ENCODE measurements at places on chromosomes 1 and 21.

GRCh38 chr21:39670701-39671100, 58.0 kb downstream of the B3GALT5 start:
- no peaks in the 10 kb centered on the region for H3K4me1 ChIP-seq
- no peak overlapping the region for H3K4me3 ChIP-seq
- no peaks in the 10 kb centered on the region for H3K36me3 ChIP-seq
- no peak overlapping the region for H3K27ac ChIP-seq
- no peaks in the 10 kb centered on the region for H3K27me3 ChIP-seq

- H3K36me3 ChIP-seq = no peaks in the 10 kb centered on the region
- H3K27me3 ChIP-seq = no peaks in the 10 kb centered on the region
- no peaks in the 10 kb centered on the region for H3K4me1 ChIP-seq
- H3K27ac ChIP-seq = no peak overlapping the region
Measured at GRCh38 chr1:86774305-86775295, 70.2 kb downstream of the SH3GLB1 start.

DNA sequence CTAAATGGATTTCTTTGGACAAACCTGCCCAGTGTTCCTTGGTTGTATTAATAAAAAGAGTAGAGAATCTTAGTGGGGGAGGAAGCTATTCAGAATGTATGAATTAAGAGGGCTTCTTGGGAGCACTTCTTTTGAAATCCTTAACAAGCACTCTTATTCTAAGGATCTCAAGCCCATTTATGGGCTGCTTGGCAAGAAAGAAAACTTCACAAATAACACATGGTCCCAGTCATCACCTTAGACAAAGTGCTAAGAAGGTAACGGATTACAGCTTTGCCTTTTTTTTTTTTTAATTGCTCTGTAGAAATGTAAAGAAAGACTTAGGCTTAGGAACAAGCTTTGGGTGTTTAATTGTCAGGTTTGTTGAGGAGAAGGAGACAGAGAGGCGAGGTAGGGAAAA, 76.6 kb upstream of the IPO9 start:
- H3K4me1 ChIP-seq = peaks cover 3% of the 10 kb centered on the region
- no peak for DNase-seq
- no peak overlapping the region for H3K27ac ChIP-seq
- H3K4me3 ChIP-seq = no peak overlapping the region
- H3K27me3 ChIP-seq = no peaks in the 10 kb centered on the region
- H3K36me3 ChIP-seq = no peaks in the 10 kb centered on the region

DNA sequence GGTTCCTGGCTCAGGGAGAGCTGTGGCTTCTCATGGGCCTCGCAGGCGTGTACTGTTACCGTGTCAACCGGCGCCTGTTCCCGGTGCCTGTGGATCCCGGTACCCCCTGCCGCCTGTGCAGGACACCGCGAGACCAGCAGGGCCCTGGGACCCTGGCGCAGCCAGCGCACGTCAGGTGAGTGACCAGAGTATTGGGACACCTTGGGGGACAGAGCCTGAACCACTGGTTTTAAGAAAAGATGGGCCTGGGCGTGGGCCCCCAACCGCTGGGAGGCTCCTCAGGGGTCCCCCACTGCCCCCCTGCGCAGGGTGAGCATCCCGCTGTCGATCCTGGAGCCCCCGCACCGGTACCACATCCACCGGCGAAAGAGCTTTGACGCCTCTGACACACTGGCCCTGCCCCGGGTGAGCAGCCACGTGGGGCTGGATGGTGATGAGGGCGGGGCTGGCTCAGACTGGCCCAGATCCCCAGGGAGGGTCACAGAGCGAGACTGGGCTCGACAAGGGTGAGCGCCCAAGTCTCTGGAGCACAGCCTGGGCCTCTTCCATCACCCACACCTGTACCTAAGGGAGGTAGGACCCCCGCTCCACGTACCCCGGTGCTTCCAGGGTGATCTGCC, 10.5 kb downstream of the MIIP start:
- no peaks in the 10 kb centered on the region for H3K4me1 ChIP-seq
- no peaks in the 10 kb centered on the region for H3K27me3 ChIP-seq
- H3K27ac ChIP-seq = no peak overlapping the region
- no peak for DNase-seq
- H3K4me3 ChIP-seq = no peak overlapping the region
- H3K36me3 ChIP-seq = peaks cover 29% of the 10 kb centered on the region

- no peak overlapping the region for H3K27ac ChIP-seq
- no peak overlapping the region for H3K4me3 ChIP-seq
- DNase-seq = no peak
- no peaks in the 10 kb centered on the region for H3K27me3 ChIP-seq
- no peaks in the 10 kb centered on the region for H3K36me3 ChIP-seq
Measured at GRCh38 chr1:117364240-117364639, 3.0 kb upstream of the MAN1A2 start.

DNA sequence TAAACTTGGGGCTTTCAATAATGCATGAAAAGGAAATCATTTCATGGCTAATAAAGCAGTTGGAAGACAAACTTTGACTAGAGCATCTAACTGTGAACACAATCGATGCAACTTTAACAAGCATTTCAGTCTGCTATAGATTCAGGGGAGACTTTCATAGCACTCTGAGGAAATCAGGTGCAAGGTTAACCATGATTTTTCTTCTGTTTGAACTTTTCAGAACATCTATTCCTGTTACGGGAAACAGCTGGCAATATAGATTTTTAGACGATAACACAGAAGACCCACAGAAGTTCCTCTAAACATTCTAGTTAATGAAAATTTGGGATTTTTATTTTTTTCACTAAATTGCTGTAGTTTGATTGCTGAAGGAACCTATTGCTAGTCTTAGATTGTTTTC, 177.3 kb downstream of the TRIM33 start:
- H3K4me1 ChIP-seq = no peaks in the 10 kb centered on the region
- DNase-seq = no peak
- H3K36me3 ChIP-seq = no peaks in the 10 kb centered on the region
- H3K27me3 ChIP-seq = no peaks in the 10 kb centered on the region
- H3K4me3 ChIP-seq = no peak overlapping the region

DNA sequence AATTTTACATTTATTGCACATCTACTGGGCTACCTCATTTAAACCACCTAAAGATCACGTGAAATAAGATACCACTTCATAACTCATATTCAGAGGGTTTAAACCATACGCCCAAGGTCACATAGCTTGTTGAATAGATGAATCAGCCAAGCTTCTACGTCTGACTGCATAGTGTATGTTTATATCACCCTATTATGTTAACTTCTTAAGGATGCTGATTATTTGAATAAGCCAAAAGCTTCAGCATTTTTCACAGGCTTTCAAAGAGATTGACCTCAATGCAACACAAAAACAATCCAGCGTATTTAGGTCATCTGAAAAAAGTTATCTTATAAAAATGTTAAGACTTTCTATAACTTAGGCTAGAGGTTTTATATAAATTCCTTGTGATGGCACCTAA, 373.8 kb downstream of the TGFB2 start:
- no peaks in the 10 kb centered on the region for H3K4me1 ChIP-seq
- no peak overlapping the region for H3K4me3 ChIP-seq
- DNase-seq = no peak
- no peaks in the 10 kb centered on the region for H3K36me3 ChIP-seq
- H3K27ac ChIP-seq = no peak overlapping the region

GRCh38 chr1:81259625-81260411, 540.9 kb upstream of the ADGRL2 start:
- H3K4me1 ChIP-seq = no peaks in the 10 kb centered on the region
- H3K36me3 ChIP-seq = no peaks in the 10 kb centered on the region
- no peak for DNase-seq
- H3K27ac ChIP-seq = no peak overlapping the region
- H3K27me3 ChIP-seq = no peaks in the 10 kb centered on the region

- no peaks in the 10 kb centered on the region for H3K36me3 ChIP-seq
- H3K4me1 ChIP-seq = no peaks in the 10 kb centered on the region
- no peak overlapping the region for H3K27ac ChIP-seq
Measured at GRCh38 chr1:178738780-178739179, 13.7 kb downstream of the RALGPS2 start.

DNA sequence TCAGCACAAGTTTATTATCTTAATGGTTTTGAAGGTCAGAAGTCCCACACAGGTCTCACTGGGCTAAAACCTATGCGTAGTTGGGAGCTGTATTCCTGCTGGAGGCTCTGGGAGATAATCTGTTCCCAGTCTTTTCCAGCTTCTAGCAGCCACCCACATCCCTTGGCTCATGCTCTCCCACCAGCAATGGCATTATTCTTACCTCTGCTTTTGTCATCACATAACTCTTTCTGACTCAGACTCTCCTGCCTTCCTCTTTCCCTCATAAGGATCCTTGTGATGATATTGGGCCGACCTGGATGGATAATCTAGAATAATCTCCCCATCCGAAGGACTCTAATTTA, 122.2 kb upstream of the PRDX6 start:
- no peaks in the 10 kb centered on the region for H3K4me1 ChIP-seq
- no peaks in the 10 kb centered on the region for H3K36me3 ChIP-seq
- H3K27me3 ChIP-seq = no peaks in the 10 kb centered on the region

GRCh38 chr1:234869182-234870019, 259.2 kb downstream of the TOMM20 start:
- no peaks in the 10 kb centered on the region for H3K4me1 ChIP-seq
- H3K4me3 ChIP-seq = no peak overlapping the region
- H3K36me3 ChIP-seq = no peaks in the 10 kb centered on the region
- H3K27ac ChIP-seq = no peak overlapping the region

DNA sequence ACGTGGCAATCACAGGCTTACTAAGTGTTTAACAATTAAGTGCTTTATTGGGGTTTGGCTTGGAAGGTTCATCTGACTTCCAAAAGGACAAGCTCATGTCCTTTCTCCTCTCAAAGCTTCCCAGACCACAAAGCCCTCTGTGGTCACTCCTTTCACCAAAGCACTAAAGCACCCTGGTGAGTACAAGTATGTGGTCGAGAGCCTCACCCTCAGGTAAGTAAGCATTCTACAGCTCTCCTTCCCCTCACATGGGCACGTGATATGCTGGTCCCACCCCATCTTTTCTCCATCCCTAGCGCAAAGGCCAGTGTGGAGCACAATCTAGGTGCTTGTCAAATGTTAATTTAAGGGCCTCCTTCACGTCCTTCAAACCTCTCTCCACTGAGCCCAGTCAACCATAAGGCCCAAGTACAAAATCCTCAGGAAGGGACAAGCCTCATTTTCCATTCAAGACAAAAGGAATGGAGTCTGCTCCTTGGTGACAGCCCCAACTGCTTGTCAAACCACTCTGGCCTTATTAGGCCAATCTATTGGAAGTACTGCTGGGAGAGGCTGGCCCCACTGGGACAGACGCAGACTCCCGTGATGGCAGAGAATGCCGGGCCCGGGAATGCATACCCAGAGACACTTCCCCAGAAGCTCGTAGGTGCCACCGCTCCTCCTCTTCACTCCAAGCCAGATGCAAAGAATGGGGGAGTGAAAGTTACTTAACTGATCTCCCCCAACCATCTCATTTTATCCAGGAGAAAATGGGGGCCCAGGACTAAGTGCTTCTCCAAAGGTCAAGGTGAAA, 7.8 kb downstream of the STMN1 start:
- H3K4me3 ChIP-seq = no peak overlapping the region
- peaks cover 3% of the 10 kb centered on the region for H3K4me1 ChIP-seq
- no peak overlapping the region for H3K27ac ChIP-seq
- peaks cover 26% of the 10 kb centered on the region for H3K36me3 ChIP-seq
- H3K27me3 ChIP-seq = no peaks in the 10 kb centered on the region

- no peak overlapping the region for H3K27ac ChIP-seq
- H3K4me3 ChIP-seq = no peak overlapping the region
- H3K36me3 ChIP-seq = no peaks in the 10 kb centered on the region
- DNase-seq = no peak
Measured at GRCh38 chr1:230509281-230509977, 83.3 kb upstream of the PGBD5 start.

DNA sequence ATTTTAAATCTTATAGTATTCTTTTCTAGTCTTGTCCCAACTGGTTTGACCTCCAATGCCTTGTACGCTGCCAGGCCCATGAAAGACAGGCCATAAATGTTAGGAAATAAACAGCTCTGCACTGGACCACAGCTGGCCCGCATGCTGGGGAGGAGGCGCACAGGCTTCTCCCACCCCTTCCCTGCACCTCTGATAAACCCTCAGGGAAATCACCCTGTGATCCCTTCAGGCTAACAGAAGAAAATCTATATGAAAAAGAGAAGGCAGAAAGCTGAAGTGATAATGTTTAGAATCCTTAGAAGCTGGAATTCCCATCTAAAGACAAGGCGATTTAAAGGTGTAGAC, 41.5 kb downstream of the COLGALT2 start:
- H3K4me1 ChIP-seq = peaks cover 1% of the 10 kb centered on the region
- no peaks in the 10 kb centered on the region for H3K36me3 ChIP-seq
- no peak for DNase-seq
- no peak overlapping the region for H3K4me3 ChIP-seq

DNA sequence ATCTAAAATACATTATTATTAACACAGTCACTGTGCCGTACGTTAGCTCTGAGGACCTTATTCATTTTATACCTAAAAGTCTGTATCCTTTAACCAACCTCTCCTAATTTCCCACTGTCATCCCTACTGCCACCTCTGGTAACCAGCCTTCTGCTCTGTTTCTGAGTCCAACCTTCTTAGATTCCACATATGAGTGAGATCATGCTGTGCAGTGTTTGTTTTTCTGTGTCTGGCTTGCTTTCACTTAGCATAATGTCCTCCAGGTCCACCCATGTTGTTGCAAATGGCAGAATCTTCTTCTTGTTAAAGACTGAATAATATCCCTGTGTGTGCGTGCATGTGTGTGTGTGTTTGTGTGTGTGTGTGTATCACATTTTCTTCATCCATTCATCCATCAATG, 64.2 kb downstream of the ETS2 start:
- no peak overlapping the region for H3K27ac ChIP-seq
- no peak overlapping the region for H3K4me3 ChIP-seq
- H3K4me1 ChIP-seq = no peaks in the 10 kb centered on the region
